Activated CD4-positive, CD25-positive, alpha-beta regulatory T cell treated with anti-CD3 and anti-CD28 coated beads, Interleukin-2, amount 50 U/mL, for 72 hours (primary cell): ENCODE measurements at places on chromosomes 2 and 18.

DNA sequence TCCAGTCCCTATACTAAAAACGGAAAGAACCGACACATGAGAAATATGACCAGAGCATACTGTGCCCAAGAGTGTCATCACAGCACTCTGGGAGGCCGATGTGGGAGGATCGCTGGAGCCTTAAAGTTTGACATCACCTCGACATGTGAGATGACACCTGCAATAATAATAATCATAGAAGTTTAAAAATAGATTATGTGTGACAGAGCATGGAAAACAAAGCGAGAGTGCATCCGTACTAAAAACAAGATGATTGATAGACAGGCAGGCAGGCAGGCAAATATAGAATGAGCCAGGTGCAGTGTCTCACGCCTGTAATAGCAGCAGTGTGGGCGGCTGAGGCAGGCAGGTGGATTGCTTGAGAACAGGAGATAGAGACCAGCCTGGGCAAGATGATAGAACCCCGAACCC lies 114.8 kb upstream of the ANKRD30BL start:
- no peak for DNase-seq

- DNase-seq = no peak
These were observed 19.4 kb upstream of the DNER start for GRCh38 chr2:229733611-229734245.

- no peak for DNase-seq
These were observed 60.0 kb downstream of the RBMS1 start for GRCh38 chr2:160433466-160434140.

DNA sequence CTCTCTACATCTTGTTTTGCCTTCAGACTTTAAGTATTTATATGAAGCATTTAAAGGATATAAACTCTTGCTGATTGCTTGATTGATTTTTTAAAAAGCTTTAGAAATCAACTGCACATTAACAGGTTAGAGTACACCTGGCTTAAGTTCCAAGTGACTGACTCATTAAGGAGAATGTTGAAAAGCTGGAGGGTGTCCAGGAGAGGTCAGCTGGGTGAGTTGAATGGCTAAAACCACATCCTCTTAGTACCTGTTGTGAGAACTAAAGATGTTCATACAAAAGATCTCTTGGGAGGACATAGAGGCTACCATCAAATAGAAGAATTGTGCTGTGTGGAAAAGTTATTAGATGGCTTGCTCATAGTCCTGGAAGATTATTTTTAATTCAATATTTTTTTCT lies 206.8 kb downstream of the TXNL1 start:
- DNase-seq = no peak

DNA sequence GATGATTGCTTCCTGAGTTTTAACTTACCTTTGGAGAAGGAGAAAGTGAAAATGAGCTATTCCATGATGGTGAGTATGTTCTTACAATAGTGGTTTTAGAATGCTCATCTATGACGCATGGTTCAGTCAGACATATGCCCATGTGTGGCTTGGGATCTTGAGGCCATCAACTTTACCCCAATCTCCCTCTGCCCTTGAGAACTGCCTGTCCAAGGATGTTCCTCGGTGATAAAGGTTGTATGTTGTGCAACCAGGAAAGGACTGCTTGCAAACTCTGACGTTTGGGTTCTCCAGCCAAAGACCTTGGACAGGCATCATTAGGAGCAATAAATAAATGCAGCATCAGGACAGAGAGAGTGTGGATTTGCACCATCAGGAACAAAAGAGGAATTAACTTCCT lies 165.0 kb downstream of the ZEB2 start:
- no peak for DNase-seq
